ENCODE measurements at places on chromosomes 2 and 18.

- DNase-seq, result no peak
Measured at GRCh38 chr2:171999161-171999560, 592 bp upstream of the METAP1D start.

DNA sequence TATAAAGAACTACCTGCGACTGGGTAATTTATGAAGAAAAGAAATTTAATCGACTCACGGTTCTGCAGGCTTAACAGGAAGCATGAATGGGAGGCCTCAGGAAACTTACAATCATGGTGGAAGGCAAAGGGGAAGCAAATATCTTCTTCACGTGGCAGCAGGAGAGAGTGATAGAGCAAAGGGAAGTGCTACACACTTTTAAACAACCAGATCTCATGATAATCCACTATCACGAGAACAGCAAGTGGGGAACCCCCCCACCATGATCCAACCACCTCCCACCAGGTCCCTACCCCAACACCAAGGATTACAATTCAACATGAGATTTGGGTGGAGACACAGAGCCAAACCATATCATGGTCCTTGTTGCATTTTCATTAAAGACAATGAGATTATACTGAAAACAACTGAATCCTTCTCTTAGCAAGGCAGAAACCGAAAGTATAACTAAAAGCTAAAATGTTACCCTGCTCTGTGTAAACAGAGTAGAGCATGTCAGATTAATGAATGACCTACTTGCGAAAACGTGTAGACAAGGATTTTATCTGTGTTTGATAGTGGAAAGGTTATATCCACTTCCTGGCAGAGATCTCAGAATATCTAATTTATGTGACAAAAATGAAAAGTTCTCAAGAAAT is 60.1 kb upstream of the RBBP8 start:
- no peak for DNase-seq

DNA sequence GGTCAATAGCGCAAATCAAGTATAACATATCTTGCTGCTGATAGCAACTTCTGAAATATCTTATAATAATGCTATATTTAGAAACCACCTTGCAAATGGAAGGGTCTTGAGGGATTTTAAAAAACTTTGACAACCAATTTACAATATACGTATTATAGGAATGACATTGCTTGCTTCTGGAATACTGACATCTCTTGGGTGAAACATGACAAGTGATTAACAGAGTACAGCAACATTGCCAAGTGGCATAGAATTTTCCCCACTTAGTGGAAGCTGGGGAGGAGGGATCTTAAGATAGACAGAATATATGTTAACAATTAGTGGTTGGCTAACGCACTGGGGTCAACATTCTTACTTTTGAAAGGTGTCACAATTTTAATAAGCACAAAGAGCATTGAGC is 133.6 kb upstream of the TMEFF2 start:
- DNase-seq, result no peak

DNA sequence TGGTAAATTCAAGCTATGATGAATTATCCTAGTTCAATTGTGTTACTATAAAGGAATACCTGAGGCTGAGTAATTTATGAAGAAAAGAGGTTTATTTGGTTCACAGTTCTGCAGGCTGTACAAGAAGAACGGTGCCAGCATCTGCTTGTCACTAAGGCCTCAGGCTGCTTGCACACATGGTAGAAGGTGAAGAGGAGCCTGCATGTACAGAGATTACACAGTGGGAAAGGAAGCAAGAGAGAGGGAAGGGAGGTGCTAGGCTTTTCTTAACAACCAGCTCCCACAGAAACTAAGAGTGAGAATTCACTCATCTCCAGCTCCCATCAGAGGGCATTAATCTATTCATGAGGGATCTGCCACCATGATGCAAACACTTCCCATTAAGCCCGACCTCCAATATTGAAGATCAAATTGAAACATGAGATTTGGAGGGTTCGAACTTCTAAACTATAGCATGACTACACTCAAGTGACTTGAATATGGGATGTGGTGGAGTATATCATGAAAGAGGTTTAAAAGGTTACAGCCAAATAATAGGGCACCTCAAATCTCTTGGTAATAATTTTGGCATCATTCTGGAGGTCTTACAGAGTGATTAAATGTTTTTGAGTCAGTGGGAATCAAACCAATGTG is 58.4 kb upstream of the ETAA1 start:
- no peak for DNase-seq

DNA sequence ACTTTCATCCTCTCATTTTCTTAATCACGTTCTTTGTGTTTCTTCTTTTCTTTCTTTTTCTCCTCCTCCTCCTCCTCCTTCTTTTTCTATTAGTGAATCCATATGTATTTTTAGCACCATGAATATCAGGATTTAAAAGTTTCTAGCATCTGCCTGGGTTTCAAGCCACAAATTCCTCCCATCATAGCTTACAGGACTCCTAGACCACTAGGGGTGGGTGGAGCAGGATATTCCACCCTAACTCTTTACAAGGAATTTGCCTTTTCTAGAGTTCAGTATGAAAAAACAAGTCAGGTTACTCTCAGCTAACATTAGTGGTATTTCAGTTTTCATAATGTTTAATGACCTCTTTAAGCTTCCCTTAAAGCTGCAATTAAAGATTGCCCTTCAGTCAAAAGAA is 19.1 kb upstream of the LRRTM1 start:
- DNase-seq, result peak; percentile 57

DNA sequence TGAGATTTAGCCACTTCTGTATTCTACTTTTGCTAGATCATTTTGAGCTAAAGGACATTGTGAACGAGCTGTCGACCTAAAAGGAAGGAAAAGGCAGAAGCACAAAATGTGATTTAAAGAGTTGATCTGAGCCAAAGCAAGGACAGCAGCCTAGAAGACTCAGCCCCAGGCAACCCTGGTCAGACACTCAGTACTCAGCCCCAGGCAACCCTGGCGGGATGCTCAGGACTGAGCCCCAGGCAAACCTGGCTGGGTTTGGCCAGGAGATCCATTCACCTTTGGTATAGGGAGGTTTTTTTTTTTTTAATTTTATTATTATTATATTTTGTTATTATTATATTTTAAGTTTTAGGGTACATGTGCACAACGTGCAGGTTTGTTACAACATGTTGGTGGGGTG is 34.3 kb upstream of the PXDN start:
- DNase-seq, result no peak

DNA sequence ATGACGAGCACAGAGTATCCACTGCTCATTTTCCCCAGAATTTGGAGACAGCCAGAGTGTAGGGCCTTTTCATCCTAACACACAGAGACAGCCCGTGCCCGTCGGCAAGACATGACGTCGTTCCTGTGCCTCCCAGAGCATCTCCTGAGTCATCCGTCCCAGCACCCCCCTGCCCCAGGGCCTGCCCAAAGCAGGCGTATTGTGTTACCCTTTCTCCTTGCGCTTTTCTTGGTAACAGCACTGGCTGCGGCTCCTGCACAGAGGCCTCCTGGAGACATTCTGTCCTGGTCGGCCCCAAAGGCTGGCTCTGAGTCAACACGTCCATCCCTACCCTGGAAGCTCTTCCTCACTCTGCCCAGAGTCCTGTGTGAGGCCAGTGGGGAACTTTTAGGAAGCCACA is 217.1 kb downstream of the KLHL29 start:
- DNase-seq, result peak; percentile 70

DNA sequence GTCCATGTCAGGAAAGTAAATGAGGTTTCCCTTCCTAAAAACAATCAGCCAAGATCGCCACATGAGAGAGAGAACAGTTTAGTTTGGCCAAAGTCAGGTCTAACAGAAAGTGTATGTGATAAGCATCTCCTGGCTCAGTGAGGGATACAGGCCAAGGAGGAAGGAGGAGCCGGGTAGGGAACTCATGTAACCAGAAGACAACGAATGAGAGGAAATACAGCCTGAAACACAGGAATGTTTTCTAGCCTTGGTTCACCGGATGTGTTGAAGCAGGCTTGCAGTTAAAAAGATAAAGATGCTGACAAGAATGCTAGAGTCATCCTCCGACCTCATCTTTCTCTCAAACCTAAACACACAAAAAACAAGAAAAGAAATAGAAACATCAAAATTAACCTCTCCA is 283.9 kb upstream of the SIX2 start:
- peak; percentile 34 for DNase-seq

GRCh38 chr2:9813312-9814128 is 29.8 kb upstream of the TAF1B start:
- DNase-seq, result peak; percentile 64

DNA sequence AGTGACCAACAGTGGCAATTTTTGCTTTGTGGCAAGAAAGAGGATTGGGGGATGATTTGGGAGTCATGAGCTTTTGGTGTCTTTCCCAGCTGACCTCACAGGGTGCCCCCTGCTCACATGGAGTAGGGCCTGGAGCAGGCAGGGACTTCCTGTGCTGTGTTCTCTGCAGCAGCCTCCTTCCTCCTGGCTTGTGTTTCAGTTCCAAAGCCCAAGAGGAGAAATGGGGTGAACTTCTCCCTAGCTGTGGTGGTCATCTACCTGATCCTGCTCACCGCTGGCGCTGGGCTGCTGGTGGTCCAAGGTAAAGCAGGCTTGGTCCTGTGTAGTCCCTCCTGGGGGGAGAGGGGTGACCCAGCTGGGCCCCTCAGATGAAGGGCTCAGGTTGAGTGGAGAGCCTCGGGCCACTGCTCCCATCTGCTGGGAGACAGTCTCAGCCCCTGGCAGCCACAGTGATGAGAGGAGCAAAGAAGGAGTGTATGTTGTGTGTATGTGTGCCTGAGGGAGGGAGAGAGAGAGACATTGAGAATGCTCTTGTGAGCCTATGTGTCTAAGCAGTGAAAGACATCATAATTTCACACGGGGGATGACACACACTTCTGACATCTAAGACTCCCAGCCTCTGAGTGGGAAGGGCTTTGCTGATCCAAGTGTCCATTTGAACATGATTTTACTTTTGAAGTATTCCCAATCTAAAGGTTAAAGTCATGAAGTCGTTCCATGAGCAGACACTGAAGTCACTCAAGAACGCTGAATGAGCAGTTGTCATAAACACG is 27.2 kb downstream of the MARCO start:
- no peak for DNase-seq

GRCh38 chr18:35616664-35617423 is 35.3 kb downstream of the GALNT1 start:
- peak; percentile 85 for DNase-seq

DNA sequence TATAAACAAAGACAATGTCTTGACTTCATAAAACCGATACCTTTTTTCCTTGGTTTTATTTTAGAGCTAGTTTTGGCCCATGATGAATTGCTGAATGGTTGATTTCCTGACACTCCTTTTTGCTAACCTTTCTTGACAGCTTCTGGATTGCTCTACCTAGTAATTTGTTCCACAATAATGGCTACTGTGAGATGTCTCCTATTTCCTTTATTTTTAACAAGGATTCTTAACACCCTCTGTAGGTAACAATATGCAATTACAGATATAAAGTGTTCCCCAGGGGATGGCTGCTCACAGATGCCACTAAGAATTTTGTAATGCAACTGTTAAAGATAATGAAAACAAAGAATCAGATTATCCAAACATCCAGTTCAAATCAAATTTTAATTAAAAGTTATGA is 100.8 kb upstream of the ATP5MC3 start:
- peak; percentile 45 for DNase-seq

Measured in fibroblast of upper back skin (primary cell).